ENCODE measurements at places on chromosomes 1 and 21.

DNA sequence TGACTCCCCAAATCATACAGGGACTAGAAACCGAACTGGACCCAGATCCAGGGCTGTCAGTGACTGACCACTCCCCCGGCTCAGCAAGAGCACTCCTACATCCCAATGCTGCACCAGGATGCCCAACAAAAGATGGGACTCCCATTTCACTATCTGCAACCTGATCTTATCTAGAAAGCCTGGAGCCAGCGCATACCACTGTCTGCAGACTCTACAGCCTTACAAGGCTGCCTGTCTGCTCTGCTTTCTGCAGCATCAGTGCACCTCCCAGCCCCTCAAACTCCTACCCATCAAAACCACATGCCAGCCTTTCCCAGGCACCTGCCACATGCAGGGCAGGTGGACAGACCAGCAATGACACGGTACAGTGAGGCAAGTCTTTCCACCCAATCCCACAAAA lies 52.2 kb downstream of the SSBP3 start:
- DNase-seq: no peak

DNA sequence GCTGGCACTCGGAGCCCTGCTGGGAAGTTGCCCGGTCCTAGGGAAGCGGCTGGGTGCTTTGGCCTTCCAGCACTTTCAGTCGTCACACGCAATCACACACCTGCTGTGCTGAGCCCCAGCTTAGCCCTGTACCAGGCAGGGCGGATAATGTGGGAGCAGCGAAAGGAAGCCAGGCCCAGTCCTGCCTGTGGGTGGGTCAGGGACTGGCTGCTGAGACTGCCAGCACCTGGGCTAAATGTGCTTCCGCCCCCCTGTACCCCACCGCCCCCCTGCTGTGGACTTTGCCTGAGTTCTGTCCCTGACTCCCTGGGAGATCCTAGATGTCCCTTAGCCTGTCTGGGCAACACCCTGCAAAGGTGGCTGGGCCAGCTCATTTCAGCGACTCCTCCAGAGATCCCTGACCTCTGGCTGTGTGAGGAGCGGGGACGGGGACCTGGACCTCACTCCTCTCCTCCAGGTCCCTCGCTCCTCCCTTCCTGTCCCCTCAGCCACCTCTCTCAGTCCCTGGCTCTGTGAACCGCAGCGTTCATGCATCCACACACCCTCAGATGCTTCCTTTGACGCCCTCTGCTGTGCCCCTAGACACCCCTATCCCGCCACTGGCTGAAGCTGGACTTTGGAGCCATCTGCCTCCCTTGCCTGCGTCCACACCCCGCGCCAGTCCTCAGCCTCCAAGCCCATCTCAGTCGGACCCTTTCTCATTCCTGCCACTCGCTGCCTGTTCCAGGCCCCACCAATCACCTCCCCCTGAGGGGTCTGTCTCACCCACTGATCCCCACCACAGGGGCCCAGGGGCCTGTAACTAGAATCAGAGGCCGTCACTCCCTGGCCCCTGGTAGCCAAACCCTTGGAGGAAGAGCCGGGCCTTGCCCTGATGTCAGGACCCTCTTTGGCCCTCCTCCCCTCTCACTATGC lies 1.4 kb downstream of the MMEL1 start:
- no peak for DNase-seq

DNA sequence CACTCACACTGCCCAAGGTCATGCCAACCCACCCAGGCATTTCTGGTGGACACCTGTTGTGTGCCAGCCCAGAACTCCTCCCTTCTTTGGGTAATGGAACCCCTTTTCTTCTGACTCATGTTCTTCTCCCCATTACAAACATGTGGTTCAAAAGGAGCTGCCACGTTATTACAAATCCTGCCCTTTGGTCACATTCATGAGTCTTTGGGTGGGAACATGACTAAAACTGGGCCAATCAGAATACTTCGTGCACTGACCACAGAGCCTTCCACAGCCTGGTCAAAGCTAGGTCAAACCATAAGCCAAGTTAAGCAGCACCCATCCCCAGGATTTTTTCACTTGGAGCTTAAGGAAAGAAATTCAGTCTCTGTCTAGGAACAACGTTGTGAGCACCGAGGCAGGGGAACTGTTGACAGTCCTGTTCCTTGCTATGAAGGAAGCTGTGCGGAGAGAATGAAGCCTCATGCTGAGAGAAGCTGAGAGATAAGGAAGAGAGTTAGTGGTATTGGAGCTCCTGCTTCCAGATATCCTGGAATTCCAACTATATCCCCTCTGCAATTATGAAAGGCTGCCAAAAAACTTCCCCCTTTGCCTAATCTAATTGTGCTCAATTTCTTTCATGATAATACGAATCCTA lies 46.8 kb upstream of the DIPK1A start:
- DNase-seq: no peak

GRCh38 chr21:36203603-36203889 lies 46.9 kb downstream of the DOP1B start:
- peak; percentile 82 for DNase-seq

GRCh38 chr21:43207043-43207315 lies 38.2 kb downstream of the CRYAA start:
- no peak for DNase-seq

- no peak for DNase-seq
These were observed 102.7 kb downstream of the ATF6 start for GRCh38 chr1:161868832-161869231.

DNA sequence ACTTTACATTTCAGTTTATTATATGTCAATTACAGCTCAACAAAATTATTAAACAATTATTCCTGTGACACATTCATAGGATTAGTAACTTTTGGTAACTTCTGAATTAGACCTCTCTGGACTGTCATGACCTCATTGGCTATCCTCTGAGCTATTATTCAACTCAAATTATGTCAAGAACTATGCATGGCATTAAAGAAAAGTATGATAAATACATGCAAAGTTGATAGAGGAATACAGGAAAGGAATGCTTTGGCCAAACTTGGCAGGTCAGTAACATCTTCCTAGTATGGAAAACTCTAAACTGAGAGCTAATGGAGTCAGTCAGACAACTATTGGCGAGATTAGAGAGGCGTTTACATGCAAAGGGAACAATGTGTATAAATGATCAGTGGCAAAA lies 158.4 kb downstream of the DUSP10 start:
- DNase-seq: no peak

DNA sequence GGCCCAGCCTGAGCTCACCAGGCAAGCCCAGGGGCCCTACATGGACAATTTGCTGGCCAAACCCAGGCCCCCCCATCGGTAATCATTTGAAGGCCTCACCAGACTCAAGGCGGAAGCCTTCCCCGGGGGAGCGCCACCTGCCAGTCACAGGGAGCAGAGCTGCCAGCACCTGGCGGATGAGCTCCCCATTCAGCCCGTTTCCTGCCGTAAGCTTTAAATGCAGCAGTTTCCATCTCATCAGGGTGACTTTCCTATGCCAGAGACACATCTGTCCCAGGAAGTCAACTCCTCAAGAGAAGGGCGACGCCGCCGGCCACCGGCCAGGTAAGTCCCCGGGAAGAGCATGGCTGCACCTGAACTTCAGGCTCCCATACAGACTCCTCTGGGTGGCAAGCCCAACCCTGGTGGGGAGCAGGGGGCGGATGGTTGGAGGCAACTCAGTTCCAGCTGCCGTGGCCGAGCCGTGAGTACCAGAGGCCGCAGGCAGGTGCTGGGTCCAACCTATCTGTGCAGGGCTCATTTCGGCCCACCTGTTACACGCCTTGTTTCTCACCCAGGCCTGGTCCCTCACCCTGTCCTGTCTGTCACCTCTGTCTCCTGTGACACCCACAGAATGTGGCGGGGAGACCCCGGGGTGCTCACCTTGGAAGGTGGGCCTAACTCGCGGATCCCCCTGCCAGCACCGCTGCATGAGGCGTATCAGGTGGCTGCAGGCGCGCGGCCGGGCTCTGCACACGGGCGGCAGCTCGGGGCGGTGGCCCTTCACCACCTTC lies 20.7 kb downstream of the RIPK4 start:
- DNase-seq: no peak

DNA sequence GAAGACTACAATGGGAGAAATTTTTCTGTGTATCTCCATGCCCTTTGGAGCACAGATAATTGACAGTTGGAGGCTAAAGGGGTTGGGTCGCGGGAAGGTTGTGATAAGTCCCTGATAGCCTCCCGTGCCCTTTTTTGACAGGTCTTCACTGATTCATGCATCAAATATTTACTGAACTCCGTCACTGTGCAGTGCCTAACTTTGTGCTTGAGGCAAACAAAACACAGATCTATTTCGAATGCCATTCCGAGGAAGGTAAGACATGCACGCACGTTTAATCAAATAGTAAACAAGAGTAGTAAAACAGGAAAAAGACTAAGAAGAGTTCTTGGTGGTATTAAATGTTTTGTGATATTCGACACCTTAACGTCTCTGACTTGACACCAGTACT lies 494 bp upstream of the PIP5K1A start:
- DNase-seq: no peak

GRCh38 chr1:183636334-183636682 lies 725 bp upstream of the ARPC5 start:
- DNase-seq: no peak

DNA sequence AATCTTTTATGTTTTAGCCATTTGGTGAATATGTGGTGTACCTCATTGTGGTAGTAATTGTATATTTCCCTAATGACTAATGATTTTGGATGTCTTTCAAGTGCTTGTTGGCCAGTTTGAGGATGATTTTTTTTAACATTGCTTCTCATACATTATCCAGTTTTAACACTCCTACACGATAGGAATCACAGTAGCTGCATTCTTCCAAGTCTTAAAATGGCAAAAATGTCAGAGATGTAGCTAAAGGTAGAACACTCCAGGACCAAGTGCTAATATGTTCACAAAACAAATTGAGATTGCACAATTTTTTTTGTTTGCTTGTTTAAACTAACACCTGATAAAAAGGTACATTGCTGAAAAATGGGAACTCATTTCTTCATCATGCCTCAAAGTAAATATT lies 11.7 kb downstream of the USP25 start:
- no peak for DNase-seq

DNA sequence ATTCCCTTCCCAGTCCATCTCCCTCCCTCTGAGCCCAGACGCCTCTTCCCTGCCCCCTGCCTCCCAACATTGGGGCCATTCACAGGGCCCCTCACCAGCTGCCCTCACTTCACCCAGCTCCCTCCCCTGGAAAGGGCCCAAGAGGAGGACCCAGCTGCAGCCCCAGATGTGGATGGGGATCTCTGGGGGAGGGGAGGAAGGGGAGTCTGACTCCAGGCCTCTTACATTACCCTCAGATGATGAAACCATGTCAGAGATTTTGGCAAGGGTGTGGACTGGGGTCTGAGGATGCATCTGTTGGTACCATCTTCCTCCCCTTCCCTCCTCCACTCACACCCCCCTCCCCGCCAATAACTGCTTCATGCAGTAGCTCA lies 1.1 kb upstream of the KIF21B start:
- no peak for DNase-seq

- DNase-seq: no peak
These were observed 69.7 kb downstream of the CD46 start for GRCh38 chr1:207821464-207822045.

DNA sequence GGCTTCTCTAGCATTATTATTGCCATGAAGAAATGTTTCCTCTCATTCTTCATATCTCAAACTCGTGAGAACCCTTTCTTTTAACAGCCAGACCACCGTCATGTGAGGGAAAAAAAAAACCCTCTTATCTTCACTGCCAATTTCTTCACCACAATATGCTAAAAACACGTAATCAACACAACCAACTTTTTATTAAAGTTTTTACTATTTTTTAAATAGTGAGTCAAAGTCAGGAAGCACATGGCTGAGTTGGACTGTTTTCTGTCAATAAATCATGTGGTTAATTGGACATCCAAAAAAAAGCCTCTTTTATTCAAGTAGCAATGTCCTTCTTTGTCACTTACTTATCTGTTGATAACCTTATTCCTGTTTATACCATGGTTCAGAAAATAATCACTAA lies 55.9 kb upstream of the SAMD13 start:
- no peak for DNase-seq

- no peak for DNase-seq
These were observed 200.6 kb downstream of the ADGRL2 start for GRCh38 chr1:82001345-82001744.

DNA sequence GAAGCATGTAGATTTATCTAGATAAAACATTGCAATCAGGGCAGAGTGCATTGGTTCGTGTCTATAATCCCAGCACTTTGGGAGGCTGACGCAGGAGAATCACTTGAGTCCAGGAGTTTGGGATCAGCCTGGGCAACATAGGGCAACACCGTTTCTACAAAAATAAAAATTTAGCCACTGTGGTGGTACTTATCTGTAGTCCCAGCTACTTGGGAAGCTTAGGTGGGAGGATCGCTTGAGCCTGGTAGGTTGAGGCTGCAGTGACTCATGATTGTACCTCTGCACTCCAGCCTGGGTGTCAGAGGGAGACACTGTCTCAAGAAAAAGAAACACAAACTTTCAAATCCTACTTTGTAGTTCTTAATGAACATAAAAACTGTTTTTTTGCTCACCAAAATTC lies 64.2 kb upstream of the RCC1 start:
- no peak for DNase-seq

GRCh38 chr1:88773540-88774150 lies 89.6 kb downstream of the PKN2 start:
- DNase-seq: peak; percentile 65

- no peak for DNase-seq
These were observed 80.6 kb upstream of the LAMC2 start for GRCh38 chr1:183105449-183105848.

DNA sequence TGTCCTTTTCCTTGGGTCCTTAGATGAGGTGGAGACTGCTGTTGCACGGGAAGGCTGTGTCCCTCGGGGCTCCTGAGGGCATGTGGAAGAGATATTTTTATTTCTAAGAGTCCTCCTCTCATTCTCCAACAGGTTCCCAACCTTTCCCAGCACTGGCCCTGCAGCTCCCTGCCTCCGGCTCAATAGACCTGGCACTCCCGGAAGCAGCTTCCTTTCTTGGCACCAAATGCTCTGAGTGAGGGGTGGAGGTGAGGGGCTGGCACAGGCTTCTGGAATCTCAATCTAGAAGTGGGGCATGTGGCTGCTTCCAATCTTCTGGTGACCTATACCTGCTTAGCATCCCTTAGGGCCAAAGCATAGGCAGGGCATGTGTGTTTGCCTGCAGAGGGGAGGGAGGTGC lies 4.5 kb downstream of the ETV3L start:
- DNase-seq: no peak

DNA sequence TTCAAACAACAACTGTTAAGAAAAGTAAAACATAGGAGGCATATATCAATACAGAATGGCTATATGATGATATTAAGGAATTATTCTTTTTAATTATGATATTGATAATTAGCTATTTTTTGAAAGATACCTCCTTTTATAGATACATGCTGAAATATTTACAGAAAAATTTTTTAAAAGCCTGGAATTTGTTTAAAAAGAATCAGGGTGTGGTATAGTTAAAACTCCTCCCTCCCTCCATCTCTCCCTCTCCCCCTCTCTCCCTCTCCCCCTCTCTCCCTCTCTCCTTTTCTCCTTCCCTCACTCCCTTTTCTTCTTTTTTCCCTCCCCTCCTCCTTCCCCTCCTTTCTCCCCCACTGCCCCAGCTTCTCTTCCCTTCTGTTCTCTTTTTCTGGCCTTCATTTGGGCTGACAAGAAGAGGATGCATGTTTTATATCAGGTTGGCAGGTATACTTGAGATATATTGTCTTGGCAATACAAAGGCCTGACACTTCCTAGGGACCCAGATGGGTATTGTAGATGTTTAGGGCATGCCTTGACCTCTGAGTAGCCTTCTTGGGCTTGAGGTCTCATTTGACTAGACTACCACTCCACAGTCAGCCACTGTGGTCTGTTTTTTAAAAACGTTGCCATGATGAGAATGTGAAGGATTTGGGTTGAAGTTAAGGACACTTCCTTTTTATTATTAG lies 124.5 kb downstream of the FGGY start:
- DNase-seq: no peak

GRCh38 chr1:157196245-157196543 lies 58.0 kb upstream of the ETV3 start:
- no peak for DNase-seq

GRCh38 chr1:220746851-220747250 lies 1.3 kb upstream of the MTARC2 start:
- DNase-seq: no peak

Measured in kidney epithelial cell (primary cell).